ENCODE measurements at places on chromosomes 7 and 10.

DNA sequence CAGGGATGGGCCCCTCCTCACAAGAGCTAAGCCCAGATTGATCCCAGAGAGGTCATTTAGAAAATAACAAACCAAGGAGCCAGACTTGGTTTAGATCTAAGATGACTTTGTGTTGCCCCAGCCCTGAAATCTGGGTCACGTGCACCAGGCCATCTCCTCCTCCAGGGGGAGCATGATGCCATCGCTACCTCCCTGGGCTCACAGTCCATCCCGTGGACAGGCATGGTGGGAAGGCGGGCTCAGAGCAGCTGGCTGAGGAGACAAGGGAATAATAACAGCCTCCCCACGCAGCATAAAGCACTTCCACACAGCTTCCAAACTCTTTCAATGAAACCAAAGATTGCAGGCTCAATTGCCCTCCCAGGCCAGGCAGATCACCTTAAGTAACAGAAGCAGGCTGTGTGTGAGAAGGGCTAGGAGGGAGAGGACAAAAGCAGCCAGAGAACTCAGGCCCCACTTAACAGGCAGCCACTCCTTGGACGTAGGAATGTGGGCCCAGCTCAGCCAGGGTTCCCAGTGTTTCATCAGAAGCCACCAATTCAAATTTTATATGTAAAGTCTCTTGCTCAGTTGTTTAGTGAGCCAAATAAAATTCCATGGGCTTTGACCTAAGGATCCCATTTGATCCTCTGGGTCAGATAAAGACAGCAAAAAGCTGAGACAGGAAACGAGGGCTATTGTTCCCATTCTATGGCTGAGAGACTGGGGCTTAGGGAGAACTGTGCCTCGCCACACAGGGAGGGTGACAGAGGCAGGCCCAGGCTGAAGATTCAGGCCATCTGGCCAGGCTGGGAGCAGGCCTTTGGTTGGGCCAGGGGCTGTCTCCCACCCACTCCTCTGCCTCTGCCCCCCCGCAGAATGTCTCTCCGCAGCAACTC is 100.2 kb downstream of the COL13A1 start:
- DNase-seq: peak; percentile 7

DNA sequence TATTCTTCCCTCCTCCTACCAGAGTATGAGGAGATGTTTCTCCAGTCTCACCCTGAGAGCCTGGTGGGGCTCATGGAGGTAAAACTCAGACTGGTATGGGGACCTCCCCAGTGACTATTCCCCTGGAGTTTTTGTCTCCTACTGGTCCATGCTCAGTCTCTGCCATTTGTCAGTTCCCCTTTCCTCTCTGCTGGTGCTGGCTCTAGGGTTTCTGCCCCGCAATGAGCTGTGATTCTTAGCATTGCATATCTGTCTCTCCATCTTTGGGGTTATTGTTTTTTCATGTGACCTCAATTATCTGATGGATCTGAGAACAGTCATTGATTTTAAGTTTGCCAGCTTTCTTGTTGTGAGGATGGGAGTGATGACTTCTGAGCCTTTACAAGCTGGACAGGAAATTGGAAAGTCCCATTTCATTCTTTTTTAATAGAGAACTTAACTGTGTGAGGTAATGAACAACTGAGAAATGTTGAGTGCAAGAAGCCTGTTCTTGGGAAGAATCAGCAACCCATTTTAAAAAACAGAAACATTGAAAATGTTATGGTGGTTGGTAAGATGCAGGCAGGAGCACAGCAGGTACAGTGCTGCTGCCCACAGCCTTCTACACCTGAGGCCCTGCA is 26.9 kb downstream of the NACAD start:
- no peak for DNase-seq

- DNase-seq: no peak
Measured at GRCh38 chr7:27966219-27966780, 214.3 kb downstream of the JAZF1 start.

DNA sequence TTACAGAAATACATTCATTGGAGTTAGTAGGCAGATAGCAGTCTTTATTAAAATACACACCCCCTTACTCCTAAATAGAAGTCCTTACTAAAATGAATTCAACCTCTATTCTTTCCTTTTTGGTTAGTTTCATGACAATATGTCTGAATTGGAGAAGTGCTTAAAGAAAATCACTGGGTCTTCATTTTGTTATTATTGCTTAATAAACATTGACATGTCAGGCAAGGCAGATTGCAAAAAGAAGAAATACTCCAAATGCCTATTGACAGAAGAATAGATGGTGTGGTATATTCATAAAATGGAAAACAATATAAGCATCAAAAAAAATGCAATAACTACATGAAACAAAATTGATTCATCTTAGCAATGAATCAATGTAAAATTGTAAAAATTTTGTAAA is 135.5 kb downstream of the TMEM26 start:
- no peak for DNase-seq

- no peak for DNase-seq
Measured at GRCh38 chr10:117603726-117604125, 61.2 kb downstream of the EMX2 start.

GRCh38 chr7:37109016-37109683 is 339.5 kb downstream of the ELMO1 start:
- no peak for DNase-seq

DNA sequence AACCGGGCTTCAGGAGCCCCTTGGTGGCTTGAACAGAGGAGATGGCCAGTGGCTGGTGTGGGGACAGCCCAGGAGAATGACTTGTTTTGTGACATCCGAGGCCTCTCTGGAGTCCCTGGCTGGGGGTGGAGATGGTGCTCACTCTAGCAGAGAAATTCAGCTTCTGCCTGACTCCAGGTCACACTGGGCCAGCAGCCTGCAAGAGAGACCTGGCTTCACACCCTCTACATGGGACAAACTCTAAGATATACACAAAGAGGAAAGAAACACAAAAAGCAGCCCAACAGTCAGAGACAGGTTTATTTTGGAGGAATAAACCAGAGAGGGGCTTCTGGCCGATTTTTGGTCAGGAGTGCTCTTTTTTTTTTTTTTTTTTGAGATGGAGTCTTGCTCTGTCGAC is 132.8 kb downstream of the ELFN1 start:
- DNase-seq: no peak

DNA sequence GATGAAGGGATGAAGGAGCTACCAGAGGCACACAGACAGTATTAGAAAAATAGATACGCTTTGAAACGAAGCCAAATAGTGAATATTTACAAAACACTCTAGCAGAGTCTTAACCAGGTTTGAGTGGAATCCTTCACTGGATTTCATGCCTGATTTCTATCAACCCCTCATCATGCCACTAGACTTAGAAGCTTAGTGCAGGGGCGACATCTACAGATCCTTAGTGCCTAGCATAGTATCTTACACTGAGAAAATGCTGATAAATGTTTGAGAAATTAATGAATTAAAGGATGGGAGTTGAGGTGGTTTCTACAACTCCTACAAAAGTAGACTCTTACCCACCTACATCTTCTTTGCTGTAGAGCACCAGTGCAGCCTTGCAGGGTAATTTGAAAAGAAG is 54.7 kb upstream of the CCNJ start:
- DNase-seq: no peak

Data from DMS 273 treated with DMSO at 0.1 percent for 48 hours (cell line).